ENCODE measurements at places on chromosomes 12 and 14.

DNA sequence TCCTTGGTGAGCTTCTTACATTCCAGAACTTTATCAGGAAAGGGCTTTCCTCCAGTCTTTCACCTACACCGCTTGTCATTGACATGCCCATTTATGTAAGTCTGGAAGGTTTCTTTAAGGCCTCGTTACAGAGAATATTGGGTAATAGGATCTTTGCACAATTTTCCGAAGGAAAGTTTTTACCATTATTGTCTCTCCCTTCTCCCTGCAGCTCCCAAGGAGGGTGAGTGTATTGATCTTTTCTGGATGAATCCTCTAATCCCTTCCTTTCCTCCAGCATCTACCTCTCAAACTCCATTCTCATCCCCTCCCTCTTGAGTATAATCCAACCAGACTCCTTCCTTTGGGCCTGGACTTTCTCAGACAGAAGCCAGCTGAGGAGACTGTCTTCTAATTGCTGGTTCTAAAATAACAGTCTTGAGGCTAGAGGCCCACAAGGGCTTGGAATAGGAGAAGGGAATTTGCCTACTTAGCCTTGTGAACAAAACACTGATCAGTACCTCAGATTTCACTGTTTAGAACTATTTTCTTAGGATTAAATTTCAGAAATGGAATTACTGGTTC lies 21.8 kb downstream of the WNK1 start:
- no peak for DNase-seq

DNA sequence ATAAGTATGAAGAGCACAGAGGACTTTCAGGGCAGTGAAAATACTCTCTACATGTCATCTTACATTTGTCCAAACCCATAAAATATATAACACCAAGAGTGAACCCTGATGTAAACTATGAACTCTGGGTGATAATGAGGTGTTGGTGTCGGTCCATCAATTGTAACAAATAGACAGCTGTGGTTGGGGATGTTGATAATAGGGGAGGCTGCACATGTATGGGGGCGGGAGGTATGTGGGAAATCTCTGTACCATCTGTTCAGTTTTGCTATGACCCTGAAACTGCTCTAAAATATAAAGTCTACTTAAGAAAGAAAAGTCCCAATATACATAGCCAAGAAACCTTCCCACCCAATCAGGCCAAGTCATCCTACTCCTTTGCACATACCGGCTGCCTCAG lies 88.5 kb downstream of the GPR135 start:
- DNase-seq, result no peak

DNA sequence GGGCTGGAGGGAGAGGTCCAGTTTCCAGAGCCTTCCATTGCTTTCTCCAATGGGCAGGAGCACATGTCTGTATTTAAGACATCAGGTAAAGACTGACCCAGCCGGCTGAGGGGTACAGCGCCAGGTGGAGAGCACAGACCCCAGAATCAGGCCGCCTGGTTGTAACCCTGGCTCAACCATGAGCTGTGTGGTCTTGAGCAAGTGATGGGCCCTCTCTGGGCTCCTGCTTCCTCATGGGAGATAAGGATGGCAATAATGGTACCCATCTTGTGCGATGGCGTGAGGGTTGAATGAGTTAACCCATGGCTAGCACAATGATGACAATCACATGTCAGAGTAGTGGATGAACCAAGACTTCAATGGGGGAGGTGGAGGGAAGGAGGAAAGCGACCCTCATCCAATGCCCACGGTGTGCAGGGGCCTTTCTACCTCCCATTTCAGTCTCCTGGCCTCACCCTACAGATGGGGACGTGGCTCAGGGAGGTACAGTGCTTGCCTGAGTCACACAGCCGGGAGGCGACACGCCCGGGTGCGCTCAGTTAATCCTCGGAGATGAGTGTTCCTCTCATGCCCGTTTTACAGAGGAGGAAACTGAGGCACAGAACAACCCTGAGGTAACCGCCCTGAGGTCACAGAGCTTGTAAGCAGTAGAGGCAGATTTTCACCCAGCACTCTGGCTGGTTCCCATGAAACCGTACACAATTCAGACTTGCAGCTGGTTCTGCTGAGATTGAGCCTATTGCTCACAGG lies 163.9 kb downstream of the RBM19 start:
- no peak for DNase-seq

DNA sequence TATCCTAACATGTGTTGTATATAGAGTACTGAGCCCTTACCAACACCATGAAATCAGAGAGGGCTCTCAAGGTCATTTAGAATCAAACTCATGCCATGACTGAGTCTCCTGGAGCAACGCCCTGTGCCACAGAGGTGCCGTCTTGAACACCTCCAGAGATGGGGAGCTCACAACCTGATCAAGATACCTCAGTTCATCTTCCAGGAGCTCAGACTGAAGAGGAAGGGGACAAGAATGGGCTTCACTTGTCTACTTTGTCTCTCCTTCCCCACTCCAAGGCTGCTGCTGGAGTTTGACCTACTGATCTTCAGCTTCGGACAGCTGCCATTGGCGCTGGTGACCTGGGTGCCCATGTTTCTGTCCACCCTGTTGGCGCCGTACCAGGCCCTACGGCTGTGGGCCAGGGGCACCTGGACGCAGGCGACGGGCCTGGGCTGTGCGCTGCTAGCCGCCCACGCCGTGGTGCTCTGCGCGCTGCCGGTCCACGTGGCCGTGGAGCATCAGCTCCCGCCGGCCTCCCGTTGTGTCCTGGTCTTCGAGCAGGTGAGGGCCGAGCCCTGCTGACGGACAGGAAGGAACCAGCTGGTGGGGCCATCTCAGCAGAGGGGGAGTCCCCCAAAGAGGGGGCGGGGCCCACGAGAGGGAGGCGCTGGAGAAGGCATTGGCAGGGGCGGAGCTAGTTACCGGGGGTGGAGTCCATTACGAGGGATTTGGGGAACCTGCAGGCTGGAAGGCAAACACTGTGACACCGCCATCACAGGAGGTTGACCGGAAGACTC lies 12.0 kb downstream of the SOAT2 start:
- no peak for DNase-seq

DNA sequence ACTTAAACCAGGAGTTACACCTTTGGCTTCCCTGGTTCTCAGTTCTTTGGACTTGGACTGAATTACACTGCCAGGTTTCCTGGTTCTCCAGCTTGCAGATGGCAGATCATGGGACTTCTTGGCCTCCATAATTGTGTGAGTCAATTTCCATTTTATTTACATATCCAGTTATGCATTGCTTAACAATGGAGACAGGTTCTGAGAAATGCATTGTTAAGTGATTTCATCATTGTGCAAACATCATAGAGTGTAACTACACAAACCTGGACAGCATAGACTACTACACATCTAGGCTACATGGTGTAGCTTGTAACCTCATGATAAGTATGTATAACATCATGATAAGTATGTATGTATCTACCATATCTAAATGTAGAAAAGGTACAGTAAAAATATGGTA lies 276.1 kb upstream of the BTG1 start:
- DNase-seq, result no peak
